ENCODE measurements at places on chromosomes 5 and 9. TPM values are rescaled to one million over a fixed set of nuclear protein-coding genes. Genes with fewer than 3 reads are reported as not detected.

GRCh38 chr9:617445-618085 is 223.9 kb upstream of the DMRT1 start:
- peaks cover 5% of the 10 kb centered on the region for H3K4me1 ChIP-seq
- no peaks in the 10 kb centered on the region for H3K36me3 ChIP-seq
- no peaks in the 10 kb centered on the region for H3K27me3 ChIP-seq
- no peak overlapping the region for H3K4me3 ChIP-seq
- DNase-seq, result no peak

DNA sequence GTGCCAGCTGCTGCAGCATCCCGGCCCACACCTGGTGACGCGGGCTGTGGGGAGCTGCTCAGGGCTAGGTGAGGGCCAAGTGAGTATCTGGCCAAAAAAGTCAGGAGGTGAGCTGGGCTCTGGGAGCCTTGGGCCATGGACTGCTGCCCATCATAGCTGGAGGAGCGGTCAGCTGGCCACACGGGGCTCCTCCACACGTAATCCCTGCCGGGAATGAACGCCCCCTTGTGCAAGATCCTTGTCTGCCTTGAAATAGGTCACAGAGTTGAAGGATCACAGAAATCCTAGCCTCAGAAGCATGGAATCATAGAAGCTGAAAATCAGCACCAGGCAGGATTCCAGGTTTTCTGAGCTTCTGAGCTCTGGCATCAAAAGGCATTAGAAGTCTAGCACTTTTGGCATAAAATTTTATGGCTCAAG is 16.8 kb upstream of the COL27A1 start:
- H3K36me3 ChIP-seq, result no peaks in the 10 kb centered on the region
- peak; percentile 13 for DNase-seq
- H3K4me1 ChIP-seq, result no peaks in the 10 kb centered on the region

- no peak overlapping the region for H3K4me3 ChIP-seq
- no peaks in the 10 kb centered on the region for H3K4me1 ChIP-seq
- no peak overlapping the region for H3K27ac ChIP-seq
- DNase-seq, result no peak
- no peaks in the 10 kb centered on the region for H3K36me3 ChIP-seq
Measured at GRCh38 chr9:135794057-135794335, 92.0 kb downstream of the KCNT1 start.

GRCh38 chr9:130444565-130445221 is at the start of gene ASS1:
Gene ASS1 (plus strand): TSS chr9:130444961. CDS start chr9:130452229, 7,268 bp downstream.
- peak within 1 kb of the TSS; percentile 98 for H3K27ac ChIP-seq
- H3K4me1 ChIP-seq, result peaks cover 28% of the 10 kb centered on the region
- DNase-seq, result peak; percentile 70
- no peaks in the 10 kb centered on the region for H3K36me3 ChIP-seq
- peak within 1 kb of the TSS; percentile 82 for H3K4me3 ChIP-seq

DNA sequence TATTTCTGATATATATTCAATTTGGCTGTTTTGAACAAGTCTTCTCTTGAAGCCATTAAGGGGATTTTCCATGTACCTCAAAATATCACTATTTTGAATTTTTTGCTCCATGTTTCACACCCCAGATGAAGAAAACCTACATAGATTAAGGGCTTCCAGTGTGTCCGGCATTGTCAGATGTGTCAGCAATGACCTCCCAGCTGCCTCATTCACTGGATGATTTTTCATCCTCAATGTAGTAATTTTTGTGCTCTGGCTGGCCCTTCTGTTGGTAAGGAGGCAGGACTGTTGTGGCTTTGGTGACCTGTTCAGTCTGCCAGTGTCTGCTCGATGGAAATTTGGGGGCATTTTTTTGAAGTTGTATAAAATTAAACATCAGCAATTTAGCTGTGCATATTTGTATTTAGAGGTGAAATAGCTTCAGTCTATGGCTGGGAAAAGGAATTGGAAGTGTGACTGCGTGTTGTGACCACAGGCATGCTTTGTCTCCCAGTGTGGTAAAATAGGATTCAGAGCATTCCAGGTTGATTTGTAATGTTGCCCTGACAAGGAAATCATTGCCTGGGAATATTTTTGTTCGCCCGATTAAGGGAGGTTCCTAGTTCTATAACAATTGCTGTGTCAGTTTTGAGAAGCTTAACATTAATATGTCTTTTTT is 312.4 kb downstream of the ARHGEF28 start:
- no peaks in the 10 kb centered on the region for H3K27me3 ChIP-seq
- H3K4me1 ChIP-seq, result peaks cover 19% of the 10 kb centered on the region
- H3K27ac ChIP-seq, result peak overlapping the region; percentile 93

GRCh38 chr9:79570448-79571308 is 1.1 kb upstream of the TLE4 start:
- H3K27ac ChIP-seq, result peak overlapping the region; percentile 75
- no peaks in the 10 kb centered on the region for H3K27me3 ChIP-seq
- H3K36me3 ChIP-seq, result no peaks in the 10 kb centered on the region
- H3K4me3 ChIP-seq, result peak overlapping the region; percentile 87
- peak; percentile 77 for DNase-seq

The IFNE gene
- polyA plus RNA-seq, result 1.3 TPM

- H3K4me3 ChIP-seq, result no peak overlapping the region
- H3K36me3 ChIP-seq, result no peaks in the 10 kb centered on the region
- no peak overlapping the region for H3K27ac ChIP-seq
- no peaks in the 10 kb centered on the region for H3K4me1 ChIP-seq
Measured at GRCh38 chr5:123830575-123830974, 318.6 kb downstream of the CSNK1G3 start.

The NRARP gene
- polyA plus RNA-seq, result not detected

- no peak overlapping the region for H3K27ac ChIP-seq
- H3K27me3 ChIP-seq, result no peaks in the 10 kb centered on the region
- peaks cover 17% of the 10 kb centered on the region for H3K4me1 ChIP-seq
- H3K4me3 ChIP-seq, result no peak overlapping the region
Measured at GRCh38 chr5:179141867-179142266, 81.7 kb downstream of the ZNF354C start.

The SOHLH1 gene
- not detected for polyA plus RNA-seq

The KIF4B gene
- polyA plus RNA-seq, result not detected

DNA sequence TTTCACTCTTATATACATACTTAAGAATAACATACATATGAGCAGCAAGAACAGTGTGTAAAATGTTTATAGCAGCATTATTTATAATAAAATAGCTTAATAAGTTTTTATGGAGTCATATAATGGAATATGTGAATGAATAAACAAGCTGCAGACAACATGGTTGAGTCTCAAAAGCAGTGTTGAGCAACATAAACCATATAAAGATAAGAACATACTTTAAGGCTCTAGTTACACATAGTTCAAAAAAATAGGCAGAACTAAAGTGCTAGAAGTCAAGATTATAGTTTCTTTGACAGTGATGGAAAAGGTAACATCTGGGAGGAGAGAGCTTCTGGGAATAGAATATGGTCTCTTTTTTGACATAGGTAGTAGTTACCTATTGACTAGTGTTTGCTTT is 53.7 kb upstream of the ADAMTS19 start:
- no peak overlapping the region for H3K27ac ChIP-seq
- H3K4me1 ChIP-seq, result no peaks in the 10 kb centered on the region
- no peak for DNase-seq
- H3K4me3 ChIP-seq, result no peak overlapping the region
- H3K27me3 ChIP-seq, result no peaks in the 10 kb centered on the region
- H3K36me3 ChIP-seq, result no peaks in the 10 kb centered on the region

The STING1 gene
- polyA plus RNA-seq, result 74.9 TPM

GRCh38 chr5:58156361-58156760 is 303.5 kb downstream of the PLK2 start:
- no peaks in the 10 kb centered on the region for H3K36me3 ChIP-seq
- H3K27me3 ChIP-seq, result no peaks in the 10 kb centered on the region

The ECM2 gene
- polyA plus RNA-seq, result 2.4 TPM

GRCh38 chr5:58330781-58331180 is 129.1 kb downstream of the PLK2 start:
- no peaks in the 10 kb centered on the region for H3K36me3 ChIP-seq
- H3K27ac ChIP-seq, result no peak overlapping the region
- H3K4me3 ChIP-seq, result no peak overlapping the region
- H3K4me1 ChIP-seq, result no peaks in the 10 kb centered on the region
- DNase-seq, result no peak

All from GM23248 (cell line).